Epithelial cell of esophagus (primary cell): ENCODE measurements at places on chromosomes 2 and 18.
A peak's percentile ranks its signal among the peaks of the same experiment; 100 is the strongest.

DNA sequence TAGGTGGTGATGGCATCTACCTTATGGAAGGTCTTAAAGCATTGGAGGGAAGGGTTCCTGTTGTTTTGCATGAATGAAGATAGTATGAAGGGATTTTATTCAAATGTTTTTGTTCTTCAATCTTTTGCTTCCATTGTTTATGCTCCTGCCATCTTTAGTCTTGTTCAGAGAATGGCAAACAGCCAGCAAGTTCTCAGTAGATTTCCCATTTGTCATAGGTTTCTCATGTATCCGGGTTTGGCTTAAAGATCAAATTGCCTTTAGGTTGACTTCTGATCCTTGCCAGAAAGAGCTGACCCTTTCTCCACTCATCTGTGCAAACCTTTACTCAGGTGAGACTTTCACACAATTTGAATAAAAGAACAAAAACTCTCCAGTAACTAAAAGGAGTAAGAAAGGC lies 44.2 kb upstream of the STAT4 start:
- DNase-seq, result peak; percentile 61

- no peak for DNase-seq
These were observed 9.9 kb upstream of the MAP3K2 start for GRCh38 chr2:127397568-127398238.

- DNase-seq, result no peak
These were observed 356.7 kb downstream of the NYAP2 start for GRCh38 chr2:225756198-225756597.

DNA sequence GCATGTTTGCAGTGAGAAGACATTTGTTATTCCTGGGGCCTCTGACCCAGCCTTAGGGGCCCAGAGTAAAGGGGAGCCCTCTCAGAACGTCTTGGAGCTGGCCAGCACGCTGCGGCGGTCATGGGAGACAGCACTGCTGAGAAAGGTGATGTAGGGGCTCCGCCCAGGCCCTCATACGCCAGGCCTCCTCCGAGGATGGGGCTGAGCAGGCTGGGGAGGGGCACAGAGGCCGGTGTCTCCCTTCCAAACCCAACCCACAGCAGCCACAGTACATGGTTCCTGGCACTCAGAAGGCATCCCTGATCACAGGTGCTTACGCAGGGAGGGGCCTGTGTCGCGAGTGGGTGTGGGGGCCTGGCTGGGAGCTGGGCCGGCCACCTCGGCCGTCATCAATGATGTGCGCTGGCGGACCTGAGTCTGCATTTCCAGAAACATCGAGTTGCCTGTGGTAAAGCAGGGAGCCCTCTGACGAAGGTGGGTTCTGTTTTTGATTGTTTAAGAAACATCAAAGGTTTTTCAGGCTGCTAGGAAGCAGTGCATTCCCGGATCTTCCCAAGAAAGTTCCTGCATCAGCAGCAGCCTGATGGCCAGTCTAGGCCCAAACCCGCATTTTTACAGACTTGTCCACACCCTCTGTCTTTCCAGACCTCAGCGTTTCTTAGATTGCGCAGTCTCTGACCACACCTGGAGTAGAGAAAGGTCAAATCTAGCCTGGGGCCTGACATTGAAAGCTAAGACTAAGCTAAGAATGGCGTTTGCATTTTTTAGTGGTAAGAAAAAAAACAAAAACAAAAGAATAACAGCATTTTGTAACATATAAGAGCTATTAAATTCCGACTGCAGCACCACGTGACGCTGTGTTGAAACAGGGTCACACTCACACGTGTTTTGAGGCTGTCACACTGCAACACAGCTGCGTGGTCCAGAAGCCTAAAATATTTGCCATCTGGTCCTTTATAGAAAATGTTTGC lies 51.2 kb upstream of the PXDN start:
- no peak for DNase-seq

GRCh38 chr2:121436918-121437317 lies 93.8 kb upstream of the RNU4ATAC start:
- DNase-seq, result no peak
